ENCODE measurements at places on chromosomes 5 and 9.

DNA sequence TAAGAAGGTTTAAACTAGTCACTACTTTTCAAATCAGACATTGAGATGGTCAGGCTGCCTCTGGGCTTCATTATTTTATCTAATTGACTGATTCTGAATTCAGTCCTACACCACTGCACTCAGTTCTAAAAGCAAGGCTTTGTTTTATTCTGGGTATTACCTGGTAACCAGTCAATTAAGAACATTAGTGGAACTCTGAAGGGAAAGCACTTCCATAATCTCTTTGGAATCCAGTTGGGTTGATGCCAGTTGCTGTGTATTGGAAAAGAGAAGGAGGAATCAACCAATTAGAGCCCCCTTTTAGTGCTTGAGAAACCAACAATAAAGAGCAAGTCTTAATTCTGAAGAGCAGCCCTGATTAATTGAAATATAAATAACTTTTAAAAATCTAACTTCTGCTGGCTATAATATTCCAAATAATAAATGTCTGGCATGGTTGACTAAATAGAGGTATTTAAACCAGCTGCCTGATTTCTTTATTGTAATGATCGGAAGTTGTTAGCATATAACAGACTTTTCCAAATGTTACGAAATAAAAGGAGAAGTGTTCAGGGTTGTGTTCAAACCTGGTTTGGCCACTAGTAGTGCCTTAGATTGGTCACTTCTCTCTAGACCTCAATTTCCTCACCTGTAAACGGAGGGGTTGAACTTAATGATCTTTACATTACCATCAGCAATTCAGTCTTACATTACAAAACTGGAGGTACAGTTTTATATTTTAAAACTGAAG, 32.0 kb downstream of the CPEB4 start:
- no peak for DNase-seq

DNA sequence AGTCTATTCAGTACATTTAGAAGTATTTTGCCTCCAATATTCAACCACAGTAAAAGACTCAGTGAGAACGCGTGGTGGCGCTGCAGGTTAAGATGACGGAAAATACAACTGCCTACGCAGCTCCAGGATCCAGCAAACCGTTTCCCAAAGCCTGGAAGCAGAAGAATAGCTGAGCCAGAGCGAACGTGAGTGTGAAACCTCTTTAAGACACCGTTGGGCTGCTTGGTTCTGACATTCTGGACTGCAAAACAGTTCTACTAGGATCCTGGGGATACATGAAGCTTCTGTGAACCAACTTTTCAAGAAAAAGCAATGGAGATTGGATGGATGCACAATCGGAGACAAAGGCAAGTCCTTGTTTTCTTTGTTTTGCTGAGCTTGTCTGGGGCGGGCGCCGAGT, at the start of gene PCDHB16:
Gene PCDHB16, plus strand, starts transcription at position 140 of the 400 bp plus-strand sequence. Its CDS starts 173 bp downstream, at position 313.
- DNase-seq = no peak

GRCh38 chr9:71955300-71955915, 44.0 kb downstream of the C9orf85 start:
- no peak for DNase-seq

- no peak for DNase-seq
Observed at GRCh38 chr9:95085861-95086563, 231.5 kb downstream of the FANCC start.

DNA sequence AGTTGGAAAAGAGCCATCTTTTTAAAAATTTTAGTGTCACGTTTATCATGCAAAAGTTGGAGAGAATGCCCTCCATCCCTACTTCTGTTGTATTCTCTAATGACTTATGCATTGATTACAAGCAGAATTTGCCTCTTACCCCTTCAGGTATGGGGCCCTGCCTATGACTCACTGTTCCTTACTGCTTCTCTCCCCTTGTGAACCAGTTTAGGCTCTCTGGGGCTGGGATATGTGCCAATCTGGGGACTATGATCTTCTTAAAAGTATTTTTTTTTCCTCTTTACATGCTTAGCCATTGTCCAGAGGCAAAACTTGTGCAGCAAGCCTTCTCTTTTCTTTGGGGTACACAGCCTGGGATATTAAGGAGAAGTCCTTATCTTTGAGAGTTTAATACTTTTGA, 37.4 kb downstream of the CAMK4 start:
- DNase-seq = no peak

GRCh38 chr5:173016598-173017046, 33.1 kb downstream of the ATP6V0E1 start:
- no peak for DNase-seq

DNA sequence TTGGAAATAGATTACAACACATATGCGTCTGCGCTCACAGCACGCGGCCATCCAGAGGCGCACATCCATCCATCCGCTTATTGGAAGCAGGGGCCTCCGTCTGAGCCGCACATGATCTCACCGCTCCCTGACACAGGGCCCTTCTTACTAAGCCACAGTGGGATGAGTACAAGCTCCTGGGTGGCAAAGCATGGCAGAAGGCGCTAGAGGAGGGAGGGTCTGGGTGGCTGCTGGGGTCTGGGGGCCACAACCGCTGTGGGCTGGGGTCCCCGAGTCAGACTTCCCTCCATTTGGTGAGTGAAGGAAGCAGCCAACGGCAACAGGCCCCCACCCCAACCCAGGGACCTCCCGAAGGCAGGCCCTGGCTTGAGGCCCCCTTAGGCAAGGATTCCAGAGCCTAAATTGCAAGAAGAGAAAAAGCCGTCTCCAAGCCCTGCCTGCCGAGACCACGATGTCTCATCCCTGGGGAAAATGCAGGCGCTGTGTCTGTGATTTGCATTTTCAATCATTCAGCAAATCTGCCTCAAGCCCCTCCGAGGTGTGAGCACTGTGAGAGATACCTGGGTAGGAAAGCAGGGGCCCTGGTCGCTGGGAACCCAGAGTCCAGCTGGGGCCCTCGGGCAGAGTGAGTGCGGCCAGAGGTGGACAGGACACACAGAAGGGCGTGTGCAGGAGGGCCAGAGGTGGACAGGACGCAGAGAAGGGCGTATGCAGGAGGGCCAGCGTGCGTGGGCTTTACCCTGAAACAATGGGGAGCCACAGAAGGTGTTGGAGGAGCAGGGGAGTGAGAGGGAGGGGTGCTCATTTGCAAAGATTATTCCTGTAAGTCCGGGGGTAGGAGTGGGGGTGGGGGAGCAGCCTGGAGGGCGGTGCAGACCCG, 135.7 kb downstream of the OLFM1 start:
- DNase-seq = no peak

DNA sequence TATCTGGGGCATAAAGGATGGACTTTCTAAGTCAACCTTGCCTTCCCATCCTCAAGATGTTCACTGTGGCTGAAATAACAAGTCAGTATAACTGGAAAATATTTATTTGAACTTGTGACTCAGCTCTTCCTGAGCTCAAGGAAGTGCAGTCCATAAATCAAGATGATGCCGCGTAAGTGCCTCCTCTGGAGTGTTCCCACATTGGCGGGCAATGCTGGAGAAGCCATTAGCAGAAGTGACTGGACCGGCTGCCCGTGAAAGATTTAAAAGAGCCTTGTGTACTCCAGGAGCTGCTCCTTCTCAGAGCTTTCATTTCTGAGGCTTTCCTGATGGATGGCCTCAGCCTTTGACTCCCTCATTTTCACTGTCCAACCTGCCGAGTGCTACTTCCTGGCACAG, 17.4 kb downstream of the TMOD1 start:
- DNase-seq = no peak

GRCh38 chr9:81047280-81047679, 642.1 kb downstream of the TLE1 start:
- no peak for DNase-seq

DNA sequence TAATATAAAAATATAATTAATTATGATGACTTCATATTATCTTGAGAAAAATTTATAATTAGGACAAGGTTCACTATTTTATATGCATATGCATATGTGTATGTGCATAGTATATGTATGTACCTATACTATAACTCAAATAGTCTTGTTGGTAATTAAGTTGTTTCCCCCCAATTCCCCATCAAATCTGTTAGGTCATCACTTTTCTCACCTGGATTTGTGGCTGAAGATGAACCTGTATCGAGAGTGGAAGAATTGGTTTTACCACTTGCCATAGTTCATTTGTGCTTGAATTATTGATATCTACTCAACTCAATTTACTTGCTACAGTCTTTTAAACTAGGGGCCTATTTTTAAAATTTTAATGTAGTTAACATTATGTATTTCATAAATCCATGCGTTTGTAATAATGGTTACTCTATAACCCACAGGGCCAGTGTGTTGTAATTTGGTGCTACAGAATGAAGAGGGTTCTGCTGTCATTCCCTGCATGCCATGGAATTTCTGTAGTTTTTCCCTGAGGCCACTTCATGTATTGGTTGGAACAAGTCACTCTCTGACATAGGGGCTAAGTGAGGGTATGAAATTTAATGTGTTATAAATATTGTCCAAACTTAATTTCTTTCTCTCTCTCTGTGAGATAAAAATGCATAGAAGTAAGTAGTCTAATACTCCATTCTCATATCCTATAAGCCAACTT, 74.9 kb downstream of the TAF11L14 start:
- no peak for DNase-seq

DNA sequence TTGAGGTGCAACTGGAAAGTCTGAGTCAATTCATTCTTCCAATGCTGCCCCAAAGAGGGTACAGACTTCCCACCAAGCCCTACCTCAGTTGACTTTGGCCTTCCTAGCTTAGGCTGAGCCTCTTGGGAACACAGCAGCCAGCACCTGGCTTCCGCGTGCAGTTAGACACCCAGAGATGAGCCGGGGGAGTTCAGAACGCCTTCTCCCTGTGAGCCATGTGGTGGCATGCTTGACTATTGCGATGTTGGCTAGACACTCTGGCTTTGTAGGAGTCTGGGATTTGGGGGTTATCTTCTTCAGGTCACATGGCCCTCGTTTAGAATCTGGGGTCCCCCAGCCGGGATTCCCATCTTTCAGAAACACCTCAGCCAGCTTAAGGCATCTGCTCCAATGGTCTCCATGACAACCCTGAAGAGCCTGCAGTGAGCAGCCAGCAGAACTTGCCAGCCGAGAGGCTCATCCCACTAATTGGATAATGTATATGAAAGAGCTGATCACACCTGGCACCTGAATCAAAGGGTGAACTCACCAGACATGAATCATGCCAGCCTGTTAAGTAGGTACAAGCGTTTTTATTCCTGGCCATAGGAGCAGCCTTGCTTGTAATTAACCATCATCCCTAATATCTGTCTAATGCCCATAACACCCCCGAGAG, 167.5 kb downstream of the SYK start:
- DNase-seq = no peak

- no peak for DNase-seq
Observed at GRCh38 chr5:107514305-107514704, 156.4 kb downstream of the EFNA5 start.

DNA sequence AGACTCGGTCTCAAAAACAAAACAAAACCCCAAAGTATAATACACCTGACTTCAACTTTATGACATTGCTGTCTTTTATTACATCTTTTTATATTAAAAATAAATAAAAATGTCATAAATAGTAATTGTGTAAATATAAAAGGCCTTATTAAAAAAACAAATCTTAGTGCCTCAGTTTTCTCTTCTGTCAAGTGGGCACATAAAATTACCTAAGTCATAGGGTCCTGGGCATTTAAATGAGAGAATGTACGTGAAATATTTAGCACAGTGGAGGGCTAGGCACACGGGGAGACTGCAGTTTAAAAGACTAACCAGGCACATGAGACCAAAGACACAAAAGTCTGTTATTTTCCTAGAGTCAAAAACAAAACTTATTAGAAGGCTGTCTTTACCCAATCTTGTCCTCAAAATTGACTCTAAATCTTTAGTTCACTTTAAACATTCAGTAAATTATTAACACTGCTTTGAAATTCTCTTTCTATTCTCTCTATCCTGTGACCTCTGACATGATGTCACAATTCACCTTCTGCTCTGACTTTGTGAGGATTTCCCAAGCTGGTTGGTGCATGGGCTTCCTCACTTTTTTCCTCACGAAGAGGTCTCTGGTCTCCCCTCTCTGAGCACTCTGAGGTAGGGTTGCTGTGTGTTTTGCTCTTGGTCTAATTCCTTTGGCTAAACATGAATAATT, 2.5 kb upstream of the RNF14 start:
- DNase-seq = no peak

GRCh38 chr5:132426525-132427138, 57.1 kb downstream of the SLC22A5 start:
- peak; percentile 75 for DNase-seq

- DNase-seq = no peak
Observed at GRCh38 chr5:132232465-132232864, 4.8 kb upstream of the P4HA2 start.

- DNase-seq = no peak
Observed at GRCh38 chr9:118003240-118003639, 299.0 kb downstream of the TLR4 start.

DNA sequence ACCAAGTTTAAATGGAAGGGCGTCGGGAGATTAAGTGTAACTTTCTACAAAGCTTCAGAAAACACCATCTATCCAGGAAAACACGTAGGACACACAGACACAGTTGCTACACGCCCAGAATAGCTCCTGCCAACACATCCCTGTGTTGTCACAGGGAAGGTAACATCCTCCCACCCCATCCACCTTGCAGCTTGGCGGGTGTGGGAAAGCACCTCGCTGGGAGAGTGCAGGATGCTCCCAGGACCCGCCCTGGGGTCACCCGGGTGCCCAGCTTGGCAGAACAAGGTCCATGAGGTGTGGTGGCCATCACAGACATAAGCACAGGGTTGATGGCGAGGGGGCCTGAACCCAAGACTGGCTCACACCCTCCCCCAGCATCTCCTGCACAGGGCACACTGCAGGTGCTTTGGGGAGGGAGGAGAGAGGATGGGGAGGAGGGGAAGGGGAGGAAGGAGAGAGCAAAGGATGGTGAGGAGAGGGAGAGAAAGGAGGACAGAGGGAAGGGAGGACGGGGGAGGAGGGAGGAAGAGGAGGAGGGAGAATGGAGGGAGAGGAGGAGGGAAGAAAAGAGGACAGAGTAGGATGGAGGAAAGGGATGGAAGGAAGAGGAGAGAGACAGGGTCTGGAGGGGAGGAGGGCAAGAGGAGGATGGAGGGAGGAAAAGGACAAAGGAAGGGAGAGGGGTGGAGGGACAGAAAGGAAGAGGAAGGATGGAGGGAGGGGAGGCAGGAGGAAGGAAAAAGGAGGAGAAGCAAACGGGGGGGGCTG, 37.2 kb downstream of the GOLM1 start:
- DNase-seq = no peak

- DNase-seq = no peak
Observed at GRCh38 chr5:1199649-1200494, 1.5 kb upstream of the SLC6A19 start.

- no peak for DNase-seq
Observed at GRCh38 chr5:107557051-107557658, 113.6 kb downstream of the EFNA5 start.

DNA sequence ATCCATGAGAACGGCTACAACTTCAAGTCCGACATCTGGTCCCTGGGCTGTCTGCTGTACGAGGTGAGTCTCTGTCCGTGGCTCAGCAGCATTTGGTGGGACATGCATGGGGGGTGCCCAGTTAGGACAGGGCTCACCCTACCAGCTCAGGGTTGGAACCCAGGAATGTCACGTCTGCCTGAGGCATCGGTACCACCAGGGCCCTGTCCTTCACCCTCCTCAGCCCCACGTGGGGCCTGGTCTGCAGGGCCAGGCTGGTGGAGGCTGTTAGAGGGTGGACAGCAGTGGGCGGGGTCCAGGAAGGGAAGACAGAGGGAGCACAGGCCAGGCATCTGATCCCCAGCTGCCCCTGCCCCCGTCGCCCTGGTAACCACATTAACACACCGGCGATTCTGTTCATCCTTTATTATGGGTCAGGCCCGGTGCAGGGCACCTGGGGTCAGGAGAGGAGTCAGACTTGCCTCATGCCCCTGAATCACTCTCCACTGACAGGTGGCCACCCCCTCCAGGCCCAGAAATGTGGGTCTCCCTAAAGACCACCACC, 75.6 kb downstream of the PSMB7 start:
- DNase-seq = no peak
